ENCODE measurements at places on chromosomes 12 and 14.

DNA sequence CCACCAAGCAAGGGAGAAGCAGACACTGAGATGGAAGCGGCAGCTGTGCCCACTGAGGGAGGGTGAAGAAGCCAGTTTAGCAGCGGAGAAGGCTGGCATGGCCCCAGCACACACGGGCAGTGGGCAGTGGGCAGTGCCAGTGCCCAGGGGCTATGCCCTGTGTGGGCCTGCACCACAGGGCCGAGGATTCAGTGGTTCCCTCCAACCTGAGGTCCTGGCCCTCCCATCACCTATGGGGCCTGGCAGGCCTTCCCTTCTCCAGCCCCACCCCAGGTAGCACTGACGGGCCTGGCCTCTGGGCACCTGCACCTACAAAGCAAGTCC lies 81.1 kb downstream of the ITPK1 start:
- DNase-seq, result no peak

DNA sequence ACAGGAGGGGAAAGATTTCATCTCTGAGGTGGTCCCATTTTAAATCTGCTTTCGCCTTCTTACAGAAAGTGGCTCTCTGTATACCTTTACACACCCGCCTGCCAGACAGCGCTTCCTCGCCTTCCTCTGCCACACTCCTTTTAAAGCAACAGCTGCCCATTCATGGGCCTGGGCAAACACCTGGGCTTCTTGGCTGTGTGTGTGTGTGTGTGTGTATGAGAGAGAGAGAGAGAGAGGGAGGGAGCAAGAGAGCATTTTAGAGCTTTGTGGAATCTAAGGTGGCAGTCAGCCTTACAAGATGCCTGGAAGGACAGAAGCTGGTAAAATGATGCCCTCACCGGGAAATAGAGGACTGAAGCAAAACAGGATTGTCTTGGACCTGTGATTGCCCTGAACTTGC lies 20.0 kb downstream of the PTHLH start:
- DNase-seq, result no peak

GRCh38 chr12:56922031-56922430 lies 12.2 kb downstream of the SDR9C7 start:
- no peak for DNase-seq

DNA sequence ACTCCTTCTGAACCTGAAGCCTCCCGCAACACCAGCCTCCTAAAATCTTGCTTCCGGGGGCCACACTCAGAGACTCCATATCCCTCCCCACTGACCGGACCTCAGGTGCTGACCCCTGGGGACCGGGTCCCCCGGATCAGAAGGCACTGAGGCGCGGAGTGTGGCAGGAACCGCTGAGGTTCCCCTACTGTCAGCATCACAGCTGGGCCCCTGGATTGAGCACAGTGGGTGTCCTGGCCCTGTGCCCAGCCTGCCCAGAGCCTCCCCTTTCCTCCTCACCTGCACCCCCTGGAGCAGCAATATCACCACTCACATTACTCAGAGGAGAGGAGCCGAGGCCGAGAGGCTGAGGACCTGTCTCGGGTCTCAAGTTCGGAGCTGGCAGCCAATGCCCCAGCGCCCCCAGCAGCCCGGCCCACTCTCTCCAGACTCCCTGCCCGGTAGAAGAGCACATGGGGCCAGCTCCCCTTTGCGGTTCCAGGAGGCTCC lies 101.2 kb upstream of the EIF5 start:
- DNase-seq, result no peak

DNA sequence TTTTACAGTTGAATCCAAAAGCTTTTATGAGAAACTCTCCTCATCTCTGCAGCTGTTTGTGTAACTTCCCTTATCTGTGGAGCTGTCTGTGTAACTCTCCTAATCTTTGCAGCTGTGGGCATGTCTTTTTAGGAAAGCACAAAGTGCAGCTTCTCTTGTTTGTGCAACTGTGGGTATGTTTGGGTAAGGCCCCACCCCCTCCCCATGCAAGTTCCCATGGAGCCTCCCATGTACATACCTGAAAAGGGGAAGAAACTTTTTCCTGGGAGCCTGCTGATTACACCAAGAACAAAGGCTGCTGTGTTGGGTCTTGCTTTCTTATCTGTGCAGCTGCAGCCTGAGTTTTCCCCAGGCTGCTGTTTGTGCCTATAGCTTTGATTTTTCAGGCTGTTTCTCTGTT lies 42.7 kb upstream of the CDKN3 start:
- no peak for DNase-seq

DNA sequence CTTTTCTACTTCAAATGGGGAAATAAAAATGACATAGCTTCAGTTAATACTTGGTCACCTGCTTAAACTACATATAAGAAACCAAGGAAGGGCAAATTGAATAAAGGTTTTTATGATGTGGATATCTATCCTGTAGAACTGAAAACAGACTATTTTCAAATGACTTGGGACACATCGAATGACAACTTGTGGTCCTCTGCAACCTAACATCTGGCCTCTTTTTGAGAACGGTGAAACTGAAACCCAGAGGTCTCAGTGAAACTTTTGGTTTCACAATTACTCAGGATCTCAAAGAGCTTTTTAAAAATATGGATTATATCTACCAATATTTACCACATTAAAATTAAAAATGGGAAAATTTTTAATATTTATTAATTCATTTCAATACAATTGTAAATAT lies 65.2 kb downstream of the PPP2R5E start:
- DNase-seq, result no peak

- no peak for DNase-seq
These were observed 60.9 kb upstream of the GPATCH2L start for GRCh38 chr14:76090616-76091391.

- no peak for DNase-seq
These were observed 58.5 kb upstream of the PLXNC1 start for GRCh38 chr12:94089891-94090290.

GRCh38 chr12:109744026-109744425 lies 30.4 kb downstream of the FAM222A start:
- DNase-seq, result no peak

DNA sequence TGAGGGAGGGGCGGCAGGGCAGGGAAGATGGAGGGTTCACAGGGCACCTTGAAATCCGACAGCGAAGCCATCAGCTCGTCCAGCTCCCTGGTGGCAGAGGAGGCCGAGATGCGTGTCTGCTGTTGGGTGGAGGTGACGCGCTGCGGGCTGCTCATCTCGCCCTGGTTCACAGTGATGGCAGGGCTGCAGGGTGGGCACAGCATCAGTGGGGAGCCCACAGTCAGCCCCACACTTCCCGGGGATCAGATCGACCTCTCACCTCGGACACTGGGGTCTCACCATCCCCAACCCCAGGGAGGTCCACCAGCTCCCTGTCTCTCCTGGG lies 20.6 kb upstream of the RPLP0 start:
- no peak for DNase-seq

DNA sequence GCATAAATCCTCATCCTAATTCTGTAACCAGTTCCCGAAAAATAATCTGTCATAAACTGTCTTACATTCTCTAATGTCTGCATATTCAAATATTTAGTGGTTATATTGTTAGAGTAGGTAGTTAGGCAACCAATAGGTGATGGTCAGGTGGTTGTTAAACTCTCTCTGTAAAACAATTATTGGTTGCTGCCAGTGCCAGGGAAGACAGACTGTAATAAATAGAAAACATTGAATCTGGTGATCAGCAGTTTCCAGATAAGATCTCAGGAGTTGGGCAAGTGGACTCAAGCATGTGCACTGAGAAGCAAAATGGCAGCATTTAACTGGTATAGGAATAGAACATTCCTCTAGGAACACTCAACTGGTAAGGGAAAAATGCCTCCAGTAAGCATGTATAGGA lies 325.5 kb downstream of the ACSS3 start:
- DNase-seq, result no peak

GRCh38 chr12:128513831-128514230 lies 246.9 kb downstream of the TMEM132C start:
- DNase-seq, result no peak
